ENCODE measurements at places on chromosomes 2 and 18.

GRCh38 chr2:45923701-45924100, 272.2 kb downstream of the PRKCE start:
- no peak for DNase-seq

DNA sequence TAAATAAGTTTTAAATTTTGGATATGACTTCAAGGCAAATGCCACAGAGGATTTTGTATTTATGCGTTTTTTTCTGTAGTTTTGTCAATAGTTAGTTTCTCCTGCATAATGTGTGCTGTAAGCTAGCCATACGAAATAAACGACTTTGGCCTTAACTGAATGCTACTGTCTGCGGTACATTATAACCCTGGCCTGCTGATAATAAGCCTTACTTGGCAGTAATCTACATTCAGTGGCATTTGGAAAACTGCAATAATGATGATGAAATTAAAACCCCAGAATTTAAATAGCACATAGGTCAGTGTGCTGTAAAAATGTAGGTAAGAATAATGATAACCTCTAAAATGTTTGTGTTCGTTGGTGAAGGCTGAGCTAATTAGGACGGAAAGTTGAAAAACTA, 88.8 kb downstream of the LRP1B start:
- DNase-seq, result no peak

DNA sequence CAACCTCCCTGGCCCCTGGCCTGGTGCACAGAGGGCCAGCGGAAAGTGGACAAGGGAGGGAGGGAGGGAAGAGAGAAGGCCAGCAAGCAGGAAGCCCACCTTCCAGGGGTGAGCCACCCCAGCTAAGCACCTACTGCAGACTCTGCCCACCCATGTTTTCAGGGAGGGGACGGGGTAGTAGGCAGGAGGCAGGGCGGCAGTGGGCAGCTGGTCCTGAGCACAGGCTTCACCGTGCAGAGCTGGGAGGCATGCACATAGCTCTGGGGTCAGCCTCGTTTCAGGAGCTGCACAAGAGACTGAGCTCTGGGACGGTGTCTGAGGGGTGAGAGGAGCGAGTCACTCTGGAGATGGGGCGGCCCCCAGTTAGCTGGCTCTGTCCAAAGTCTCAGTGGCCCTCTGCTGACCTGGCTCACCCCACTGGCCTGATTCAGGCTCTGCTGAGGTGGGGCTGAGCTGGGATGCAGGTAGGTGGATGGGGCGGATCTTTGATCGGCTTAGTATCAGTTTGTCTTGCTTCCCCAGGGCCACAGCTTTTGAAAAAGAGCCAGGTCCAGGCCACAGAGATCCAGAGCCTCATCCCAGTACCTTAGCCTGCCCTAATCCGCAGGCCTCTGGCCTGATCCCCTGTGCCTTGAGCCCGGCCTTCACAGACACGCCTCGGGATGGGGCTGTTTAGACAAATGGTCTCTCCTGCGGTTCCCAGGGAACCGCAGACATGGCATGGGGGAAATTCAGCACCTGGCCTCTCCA, 3.7 kb downstream of the NMUR1 start:
- no peak for DNase-seq

DNA sequence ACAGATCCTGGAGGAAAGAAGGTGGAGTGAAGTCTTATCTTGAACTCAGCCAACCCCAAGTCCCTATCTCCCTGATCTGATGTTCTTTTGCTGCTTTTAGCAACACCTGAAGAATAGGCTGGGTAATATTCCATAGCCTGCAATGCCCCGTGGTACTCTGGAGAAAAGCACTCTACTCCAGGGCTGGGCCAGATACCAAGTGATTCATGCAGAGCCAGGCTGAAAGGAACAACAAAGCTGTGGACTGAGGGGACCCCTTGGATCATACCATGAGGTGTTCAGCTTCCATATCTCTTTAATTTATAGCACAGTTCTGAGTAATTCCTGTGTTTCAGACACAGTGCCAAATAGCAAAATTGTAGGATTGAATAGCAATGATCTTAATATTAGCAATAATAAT, 130.6 kb downstream of the NXPH2 start:
- no peak for DNase-seq

- DNase-seq, result no peak
Measured at GRCh38 chr2:52292801-52293200, 1260.9 kb upstream of the NRXN1 start.

GRCh38 chr18:2905854-2906703, 59.3 kb downstream of the EMILIN2 start:
- peak; percentile 12 for DNase-seq

GRCh38 chr2:55958756-55959155, 35.2 kb upstream of the EFEMP1 start:
- no peak for DNase-seq

GRCh38 chr2:102304711-102305611, 6.4 kb upstream of the IL1RL1 start:
- no peak for DNase-seq
